T follicular helper cell (primary cell): ENCODE measurements at places on chromosomes 3 and 15.

DNA sequence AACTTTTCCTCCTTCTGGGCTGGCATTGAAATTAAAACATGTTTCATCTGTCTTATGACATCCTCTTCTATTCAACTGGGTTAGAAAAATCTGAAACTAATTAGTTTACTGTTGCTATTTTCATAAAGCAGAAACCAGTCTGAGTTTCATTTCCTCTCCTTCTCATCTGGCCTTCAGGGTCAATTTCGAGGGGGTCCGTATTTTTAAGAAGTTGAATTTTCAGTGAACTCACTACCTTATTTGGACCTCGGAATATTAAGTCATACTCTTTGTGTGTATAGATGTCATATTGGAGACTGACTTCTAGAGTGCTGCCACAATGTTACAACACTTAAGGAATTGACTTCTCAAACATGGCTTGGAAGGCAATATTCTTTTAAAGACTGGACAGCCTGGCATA lies 485.9 kb downstream of the SQOR start:
- DNase-seq = no peak

- DNase-seq = no peak
Observed at GRCh38 chr3:15384510-15385237, 42.7 kb downstream of the METTL6 start.

DNA sequence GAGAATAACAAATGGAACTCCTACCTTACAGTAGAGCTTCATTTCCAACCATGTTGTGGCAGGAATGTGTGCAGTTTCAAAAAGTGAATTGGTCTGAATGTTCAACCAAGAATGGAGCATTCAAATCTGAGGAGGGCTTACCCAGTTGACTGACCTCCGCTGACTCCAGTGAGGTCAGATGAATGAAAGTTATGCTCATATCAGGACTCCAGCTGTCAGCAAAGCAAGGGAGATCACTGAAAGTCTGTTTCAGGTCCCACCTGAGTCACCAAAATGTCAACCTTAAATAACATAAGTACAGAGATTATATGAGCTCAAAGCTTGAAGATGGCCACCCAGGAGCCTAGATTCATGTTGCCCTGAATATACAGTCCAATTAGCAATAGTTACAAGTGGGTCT lies 473.5 kb downstream of the RBMS3 start:
- DNase-seq = no peak

GRCh38 chr3:154182975-154183374 lies 61.8 kb downstream of the ARHGEF26 start:
- DNase-seq = no peak

DNA sequence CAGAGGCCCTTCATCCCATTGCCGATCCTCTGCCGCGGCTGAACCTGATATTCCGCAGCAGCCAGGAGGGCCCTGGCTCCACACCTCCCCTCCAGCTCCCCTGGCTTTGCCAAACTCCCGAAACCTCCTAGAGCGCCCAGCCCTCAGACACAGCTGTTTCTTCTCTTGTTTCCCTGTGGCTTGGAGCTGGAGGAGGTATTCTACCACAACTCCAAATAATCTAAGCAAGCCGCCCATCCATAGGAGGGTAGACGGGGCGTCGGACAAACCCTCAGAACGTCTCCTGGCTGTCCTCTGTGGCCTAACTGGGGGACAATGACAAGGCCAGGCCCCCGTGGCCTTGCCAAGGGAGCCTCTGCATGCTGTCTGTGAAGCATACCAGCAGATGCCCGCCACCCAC lies 10.4 kb downstream of the PLA2G4D start:
- DNase-seq = no peak

DNA sequence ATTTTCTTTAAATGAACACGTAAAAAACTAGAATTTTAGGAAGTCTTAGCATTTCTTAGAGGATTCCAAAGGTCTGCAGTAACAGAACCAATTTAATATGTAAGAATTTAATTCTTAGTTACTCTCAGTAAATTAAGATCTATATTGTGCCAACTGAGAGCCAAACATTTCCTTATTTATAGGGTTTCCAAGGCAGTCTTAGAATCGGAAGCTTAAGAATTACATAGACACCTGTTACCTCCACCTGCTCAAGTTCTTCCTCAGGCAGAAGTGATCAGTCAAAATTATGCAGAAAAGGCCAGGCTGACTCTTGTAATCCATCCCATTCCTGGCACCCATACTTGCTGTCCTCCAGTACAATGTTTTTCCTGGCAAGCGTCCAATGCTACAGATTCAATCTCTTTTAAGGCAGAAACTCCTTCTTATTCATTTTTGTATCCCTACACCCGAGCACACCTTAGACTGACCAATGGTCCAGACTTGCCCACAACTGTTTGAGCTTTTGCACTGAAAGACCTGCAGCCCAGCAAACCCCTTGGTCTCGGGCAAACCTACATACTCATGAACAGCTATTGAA lies 64.3 kb downstream of the NCEH1 start:
- no peak for DNase-seq

GRCh38 chr3:22156868-22157267 lies 405.9 kb upstream of the ZNF385D start:
- no peak for DNase-seq

DNA sequence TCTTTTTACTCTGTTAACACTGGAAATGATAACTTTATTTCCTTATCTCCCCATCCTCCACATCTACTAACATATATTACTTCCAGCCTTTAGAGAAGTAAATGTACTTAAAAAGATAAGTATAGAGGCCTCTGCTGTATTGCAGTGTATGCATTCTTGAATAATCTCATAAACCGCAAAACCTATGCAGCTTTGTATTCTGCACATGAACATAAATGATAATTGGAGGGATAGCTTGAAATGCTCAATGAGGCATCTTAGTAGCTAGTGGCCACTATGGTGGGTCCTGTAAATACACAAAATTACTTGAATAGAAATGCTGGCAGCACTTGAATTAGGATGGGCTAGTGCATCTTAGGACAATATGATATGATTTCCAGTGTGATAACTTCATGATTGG lies 77.0 kb downstream of the LYSMD4 start:
- no peak for DNase-seq

GRCh38 chr15:75718328-75718727 lies 5.7 kb upstream of the CSPG4 start:
- DNase-seq = no peak

GRCh38 chr3:100221159-100221558 lies 39.6 kb upstream of the TBC1D23 start:
- DNase-seq = no peak

DNA sequence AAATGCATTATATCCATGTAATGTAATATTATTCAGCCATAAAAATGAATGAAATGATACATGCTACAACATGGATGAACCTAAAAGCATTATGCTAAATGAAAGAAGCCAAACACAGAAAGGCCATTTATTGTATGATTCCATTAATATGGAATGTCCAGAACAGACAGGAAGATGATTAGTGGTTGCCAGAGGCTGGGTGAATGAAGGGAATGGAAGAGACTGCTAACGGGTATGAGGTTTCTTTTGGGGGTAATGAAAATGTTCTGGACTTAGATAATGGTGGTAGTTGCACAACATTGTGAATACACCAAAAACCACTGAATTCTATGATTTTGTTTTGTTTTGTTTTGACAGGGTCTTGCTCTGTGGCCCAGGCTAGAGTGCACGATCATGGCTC lies 61.6 kb upstream of the MAP4 start:
- DNase-seq = no peak

- no peak for DNase-seq
Observed at GRCh38 chr15:25178835-25179672, 224.3 kb downstream of the SNRPN start.
